HCT116 (cell line): ENCODE measurements at places on chromosomes 1 and 21. TPM values are rescaled to one million over a fixed set of nuclear protein-coding genes. Genes with fewer than 3 reads are reported as not detected.

DNA sequence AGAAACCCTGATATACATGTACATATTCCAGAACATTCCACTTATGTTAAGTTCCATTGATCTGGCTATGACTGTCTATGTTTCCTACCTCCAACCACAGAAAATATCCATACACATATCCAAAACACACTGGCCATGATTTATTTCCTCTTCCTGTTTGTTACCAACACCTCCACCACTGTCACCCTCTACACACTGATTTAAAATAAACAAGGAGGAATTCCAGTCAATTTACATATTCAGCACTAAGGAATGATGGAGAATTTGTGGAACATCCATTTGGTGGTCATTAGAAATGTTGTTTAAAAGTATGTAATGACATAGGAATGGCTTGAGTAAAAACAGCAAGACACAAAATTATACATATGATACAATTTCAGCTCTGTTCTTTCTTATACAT, 5.5 kb upstream of the STX6 start:
- no peaks in the 10 kb centered on the region; the same call in 1 of the 2 replicates for H3K27me3 ChIP-seq
- H3K4me3 ChIP-seq, result no peak overlapping the region
- no peak for DNase-seq

- no peaks in the 10 kb centered on the region for H3K27me3 ChIP-seq
- no peaks in the 10 kb centered on the region for H3K36me3 ChIP-seq
These were observed 3.8 kb downstream of the FBXO2 start for GRCh38 chr1:11650331-11650991.

- H3K4me1 ChIP-seq, result peaks cover 30% of the 10 kb centered on the region; the same call in 1 of the 2 replicates
- H3K36me3 ChIP-seq, result no peaks in the 10 kb centered on the region
- no peak overlapping the region for H3K27ac ChIP-seq
- H3K27me3 ChIP-seq, result no peaks in the 10 kb centered on the region
- no peak overlapping the region for H3K4me3 ChIP-seq
- no peak for DNase-seq
These were observed 48.3 kb upstream of the POFUT2 start for GRCh38 chr21:45335761-45336534.

- no peak overlapping the region for H3K27ac ChIP-seq
- peaks cover 7% of the 10 kb centered on the region for H3K4me1 ChIP-seq
- no peak overlapping the region for H3K4me3 ChIP-seq
- DNase-seq, result peak; percentile 15
- no peaks in the 10 kb centered on the region for H3K27me3 ChIP-seq
These were observed 164.0 kb upstream of the UBE2U start for GRCh38 chr1:64039390-64039926.

DNA sequence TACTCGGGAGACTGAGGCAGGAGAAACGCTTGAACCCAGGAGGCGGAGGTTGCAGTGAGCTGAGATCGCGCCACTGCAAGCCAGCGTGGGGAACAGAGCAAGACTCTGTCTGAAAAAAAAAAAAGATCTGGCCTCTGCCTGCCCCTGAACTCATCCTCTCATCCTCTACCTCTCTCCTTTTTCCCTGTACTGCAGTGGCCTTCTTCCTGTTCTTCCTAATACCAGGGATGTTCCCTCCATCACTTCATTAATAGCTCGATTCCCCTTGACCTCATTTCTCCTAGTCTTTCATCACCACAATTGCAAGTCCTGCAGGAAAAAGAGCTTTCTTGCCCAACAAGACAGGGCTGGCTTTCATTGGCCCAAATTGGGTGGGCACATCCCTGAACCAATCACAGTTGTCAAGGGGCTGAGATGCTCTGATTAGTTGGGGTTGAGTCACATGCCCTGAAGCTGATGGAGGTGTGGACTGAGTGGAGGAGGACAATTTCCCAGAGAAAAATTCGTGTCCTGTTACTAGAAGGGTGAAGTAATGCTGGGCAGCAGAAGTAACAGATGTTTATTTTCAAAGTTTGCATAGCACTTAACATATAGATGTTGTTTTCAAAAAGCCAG, 86.8 kb upstream of the PUM1 start:
- H3K27ac ChIP-seq, result no peak overlapping the region
- DNase-seq, result no peak
- H3K4me1 ChIP-seq, result peaks cover 21% of the 10 kb centered on the region
- H3K4me3 ChIP-seq, result no peak overlapping the region
- no peaks in the 10 kb centered on the region for H3K27me3 ChIP-seq

GRCh38 chr1:247797518-247797917, 26.4 kb downstream of the OR14A16 start:
- DNase-seq, result no peak
- no peaks in the 10 kb centered on the region for H3K4me1 ChIP-seq
- H3K27me3 ChIP-seq, result no peaks in the 10 kb centered on the region

DNA sequence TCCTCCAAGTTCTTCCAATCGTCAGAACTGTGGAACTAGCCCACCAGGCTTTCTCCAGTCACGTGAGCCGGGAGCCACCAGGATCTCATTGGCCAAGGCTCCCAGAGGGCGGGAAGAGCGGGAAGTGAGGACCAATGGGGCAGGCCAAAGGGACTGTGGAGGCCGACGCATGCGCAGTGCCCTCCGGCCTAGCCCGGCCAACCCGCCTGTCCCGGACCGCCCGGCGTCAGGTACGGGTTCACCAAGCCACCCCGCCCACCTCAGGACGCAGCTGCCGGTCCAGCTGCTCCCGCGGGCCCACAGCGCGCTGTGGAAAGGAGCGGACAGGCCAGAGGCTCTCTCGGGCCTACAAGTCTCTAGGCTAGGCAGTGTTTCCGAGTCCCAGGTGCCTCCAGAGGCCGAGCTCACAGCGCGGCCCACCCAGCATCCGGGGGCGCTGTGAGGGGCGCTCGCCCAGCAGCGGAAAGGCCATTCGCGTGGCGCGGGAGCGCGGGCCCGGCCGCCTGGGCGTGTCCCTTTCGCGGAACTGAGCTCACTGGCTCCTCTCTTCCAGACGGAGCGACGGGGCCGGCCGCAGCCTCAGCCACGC, 10.9 kb downstream of the OR14I1 start:
- no peaks in the 10 kb centered on the region for H3K27me3 ChIP-seq
- no peaks in the 10 kb centered on the region for H3K36me3 ChIP-seq
- no peak overlapping the region for H3K4me3 ChIP-seq
- no peak for DNase-seq

DNA sequence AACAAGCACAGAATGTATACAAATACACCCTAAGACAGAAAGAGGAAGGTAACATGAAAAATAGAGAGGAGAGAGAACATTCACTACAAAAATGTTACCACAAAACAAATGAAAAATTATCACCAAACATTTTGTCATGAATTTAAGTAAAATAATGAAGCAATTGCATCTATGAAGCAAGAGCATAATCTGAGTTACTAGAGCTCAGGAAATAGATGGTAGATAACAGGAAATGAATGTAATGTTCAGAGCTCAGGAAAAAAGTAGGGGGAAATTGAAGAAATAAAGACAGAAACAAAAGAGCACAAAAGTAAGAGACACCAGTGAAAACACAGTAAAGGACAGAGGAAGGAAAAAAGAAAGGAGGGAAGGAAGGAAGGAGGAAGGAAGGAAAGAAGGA, 19.4 kb downstream of the SEC16B start:
- H3K4me3 ChIP-seq, result no peak overlapping the region
- no peaks in the 10 kb centered on the region for H3K36me3 ChIP-seq
- no peaks in the 10 kb centered on the region for H3K4me1 ChIP-seq
- no peaks in the 10 kb centered on the region for H3K27me3 ChIP-seq
- DNase-seq, result no peak

GRCh38 chr1:29197590-29197924, 15.9 kb upstream of the SRSF4 start:
- H3K4me3 ChIP-seq, result no peak overlapping the region
- H3K36me3 ChIP-seq, result peaks cover 12% of the 10 kb centered on the region
- DNase-seq, result peak; percentile 45
- peaks cover 6% of the 10 kb centered on the region for H3K4me1 ChIP-seq
- H3K27me3 ChIP-seq, result no peaks in the 10 kb centered on the region
- H3K27ac ChIP-seq, result no peak overlapping the region

GRCh38 chr1:210231846-210232510, 618 bp upstream of the SERTAD4 start:
- H3K4me1 ChIP-seq, result peaks cover 7% of the 10 kb centered on the region; the same call in 1 of the 2 replicates
- DNase-seq, result no peak
- no peaks in the 10 kb centered on the region for H3K36me3 ChIP-seq
- no peak overlapping the region for H3K27ac ChIP-seq

Gene GART
- total RNA-seq, result 241 TPM

Gene TMPRSS3
- total RNA-seq, result not detected

Gene SPRR1A
- not detected for total RNA-seq

Gene SPRR5
- total RNA-seq, result not detected

Gene SLC22A15
- total RNA-seq, result 3.1 TPM

Gene OLFML3
- 0.25 TPM for total RNA-seq

Gene OR2T4
- not detected for total RNA-seq

Gene NUCKS1
- 237 TPM for total RNA-seq

Gene RHBG
- total RNA-seq, result 5.7 TPM
